ENCODE measurements at places on chromosomes 6 and 20.

GRCh38 chr6:74343804-74344203, 647.8 kb downstream of the CD109 start:
- peak; percentile 2 for DNase-seq

- no peak for DNase-seq
Observed at GRCh38 chr6:83708970-83709747, at the start of gene SNAP91. Gene SNAP91, minus strand, starts transcription at chr6:83709101. Its CDS starts 1,174 bp downstream, at chr6:83707927.

GRCh38 chr6:128519931-128520435, 416 bp downstream of the PTPRK start:
- DNase-seq = no peak

GRCh38 chr6:158892266-158892665, 73.1 kb upstream of the EZR start:
- DNase-seq = no peak

DNA sequence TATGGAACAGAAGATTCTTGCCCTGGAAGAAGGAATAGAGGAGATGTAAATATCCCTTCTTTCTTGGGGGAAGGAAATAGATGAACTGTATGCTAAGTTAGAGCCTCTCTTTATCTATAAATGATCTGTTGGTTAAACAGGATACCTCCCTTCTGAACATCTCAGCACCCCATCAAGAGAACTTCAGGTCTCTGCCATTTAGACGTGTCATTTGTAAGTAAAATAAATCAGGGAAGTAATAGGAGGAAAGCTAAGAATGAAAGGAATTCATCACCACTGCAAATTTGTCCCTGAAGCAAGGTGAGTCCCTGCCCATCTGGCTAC, 42.5 kb upstream of the TNFAIP3 start:
- no peak for DNase-seq

GRCh38 chr20:38804682-38805501, 605 bp upstream of the PPP1R16B start:
- no peak for DNase-seq

DNA sequence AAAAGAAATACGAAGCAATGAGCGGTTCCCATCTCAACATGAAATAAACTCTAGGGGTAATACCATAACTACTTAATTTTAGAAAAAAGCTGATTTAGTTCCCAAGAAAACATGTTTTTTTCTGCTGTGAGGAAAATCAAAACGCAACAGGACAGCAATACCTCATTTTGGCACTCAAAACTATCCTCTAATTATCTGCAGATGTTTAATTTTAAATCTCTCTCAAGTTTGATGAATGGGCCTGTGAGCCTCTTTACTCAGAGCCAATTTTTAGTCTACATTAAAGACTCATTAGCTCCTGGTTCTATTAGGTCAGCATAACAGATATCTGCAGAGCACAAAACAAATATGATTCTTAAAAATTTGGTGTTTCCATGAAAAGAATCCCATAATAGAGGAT, 28.1 kb downstream of the RNF24 start:
- DNase-seq = no peak

DNA sequence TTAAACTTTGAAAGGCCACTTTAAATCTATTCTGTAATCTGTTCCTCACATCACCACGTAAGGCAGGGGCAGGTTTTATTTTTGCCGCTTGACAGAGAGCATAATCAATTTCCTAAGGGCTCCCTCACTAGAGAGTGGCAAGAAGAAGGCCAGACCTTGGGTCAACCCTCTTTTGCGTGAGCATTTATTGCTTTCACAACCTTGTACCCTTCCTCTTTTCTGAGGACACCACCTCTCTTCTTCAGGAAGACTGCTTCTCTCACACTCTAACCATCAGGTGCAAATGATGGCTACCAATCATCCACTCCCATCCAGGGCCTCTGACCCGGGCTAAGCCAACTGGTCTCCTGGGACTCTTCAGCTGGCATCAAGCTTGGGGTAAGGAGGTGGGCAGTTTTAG, 25.2 kb upstream of the QKI start:
- DNase-seq = no peak

GRCh38 chr6:106739387-106739786, 110.0 kb downstream of the QRSL1 start:
- DNase-seq = peak; percentile 15

GRCh38 chr20:18728870-18729224, 84.7 kb upstream of the SCP2D1 start:
- no peak for DNase-seq

DNA sequence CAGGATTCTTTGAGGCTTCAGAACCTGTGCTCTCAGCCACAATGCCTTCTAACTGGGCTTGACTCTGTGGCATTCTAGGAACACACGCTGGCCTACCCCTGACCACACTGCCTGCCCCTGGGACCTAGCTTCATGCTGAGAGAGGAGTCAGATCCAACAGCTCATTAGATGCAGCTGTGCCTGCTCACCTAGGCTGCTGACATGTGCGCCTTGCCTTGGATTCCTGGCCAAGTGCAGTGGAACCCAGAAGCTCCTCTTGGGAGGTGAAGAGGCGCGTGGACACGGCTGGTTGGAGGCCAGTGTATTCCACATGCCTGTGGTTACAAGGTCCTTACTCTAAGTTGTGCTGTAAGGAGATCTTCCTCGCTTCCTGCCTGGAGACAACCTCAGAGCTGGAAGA, 24.7 kb upstream of the KCNK16 start:
- no peak for DNase-seq

GRCh38 chr6:163380216-163380615, 34.3 kb upstream of the QKI start:
- DNase-seq = no peak

GRCh38 chr6:107611094-107611810, 121.3 kb downstream of the SOBP start:
- no peak for DNase-seq

GRCh38 chr6:68634726-68635411, at the start of gene ADGRB3:
Gene ADGRB3, plus strand, starts transcription at chr6:68635282. Its CDS starts 3,394 bp downstream, at chr6:68638676.
- no peak for DNase-seq

GRCh38 chr20:64035066-64035932, 683 bp upstream of the C20orf204 start:
- DNase-seq = no peak

- DNase-seq = no peak
Observed at GRCh38 chr6:7273709-7274108, 39.3 kb downstream of the SSR1 start.

GRCh38 chr6:11072101-11072500, 21.5 kb upstream of the SMIM13 start:
- no peak for DNase-seq

GRCh38 chr20:57322476-57322875, 7.1 kb upstream of the SPO11 start:
- DNase-seq = no peak

DNA sequence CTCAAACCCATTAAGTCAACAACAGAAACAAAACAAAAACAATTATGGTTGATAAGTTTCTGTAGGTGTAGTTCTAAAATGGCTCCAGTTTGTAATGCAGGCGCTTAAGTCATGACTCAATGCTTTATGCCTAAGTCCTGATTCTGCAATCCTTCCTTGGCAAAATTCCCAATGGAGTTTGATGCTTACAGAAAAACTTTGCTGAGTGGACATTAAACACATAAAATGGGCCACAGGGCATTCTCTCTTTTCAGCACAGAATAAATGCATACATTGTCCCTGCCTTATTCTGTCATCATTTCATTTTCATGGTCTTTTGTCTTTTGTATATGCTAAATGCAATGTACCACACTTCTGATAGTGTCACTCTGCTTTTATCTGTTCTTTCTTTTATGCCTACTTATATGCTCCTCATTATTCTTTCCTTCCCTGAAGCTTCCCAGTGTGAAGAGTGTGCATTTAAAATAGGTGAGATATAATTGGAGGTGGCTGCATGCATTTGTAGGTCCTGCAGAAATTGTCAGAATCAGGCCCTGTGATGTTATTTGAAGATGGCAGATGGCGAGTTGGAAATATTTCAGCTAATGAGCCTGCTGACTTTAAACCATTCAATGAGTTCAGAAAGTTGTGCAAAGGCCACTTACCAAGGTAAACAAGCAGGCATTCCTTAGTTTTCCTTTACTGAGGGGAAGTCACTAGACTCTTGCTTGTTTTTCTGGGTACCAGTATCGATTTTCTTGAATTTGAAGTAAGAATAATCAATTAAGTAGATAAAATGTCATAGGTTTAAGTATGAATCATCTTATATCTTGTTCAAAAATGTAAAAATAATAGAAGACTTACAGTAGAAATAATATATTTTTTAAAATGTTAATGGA, 313.1 kb downstream of the TRDN start:
- DNase-seq = peak; percentile 23

- no peak for DNase-seq
Observed at GRCh38 chr6:157374889-157375443, 6.0 kb upstream of the ZDHHC14 start.

DNA sequence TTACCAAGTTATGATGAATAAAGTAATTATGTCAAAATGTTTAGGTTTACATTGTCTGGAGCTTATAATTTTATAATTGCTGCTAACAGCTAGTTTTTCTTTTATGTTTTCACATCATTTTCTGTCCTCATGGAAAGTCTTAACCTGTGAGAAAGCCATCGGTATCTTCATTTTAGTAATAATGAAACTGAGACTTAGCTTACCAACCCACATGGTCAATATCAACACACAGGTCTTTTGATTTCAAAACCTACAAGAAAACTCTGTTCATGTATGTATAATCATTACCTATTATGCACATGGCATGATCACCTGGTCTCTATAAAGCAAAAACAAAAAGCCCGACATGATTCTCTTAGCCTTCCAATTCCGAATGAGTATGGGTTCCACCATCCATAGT, 61.9 kb downstream of the KCNQ5 start:
- DNase-seq = no peak

DNA sequence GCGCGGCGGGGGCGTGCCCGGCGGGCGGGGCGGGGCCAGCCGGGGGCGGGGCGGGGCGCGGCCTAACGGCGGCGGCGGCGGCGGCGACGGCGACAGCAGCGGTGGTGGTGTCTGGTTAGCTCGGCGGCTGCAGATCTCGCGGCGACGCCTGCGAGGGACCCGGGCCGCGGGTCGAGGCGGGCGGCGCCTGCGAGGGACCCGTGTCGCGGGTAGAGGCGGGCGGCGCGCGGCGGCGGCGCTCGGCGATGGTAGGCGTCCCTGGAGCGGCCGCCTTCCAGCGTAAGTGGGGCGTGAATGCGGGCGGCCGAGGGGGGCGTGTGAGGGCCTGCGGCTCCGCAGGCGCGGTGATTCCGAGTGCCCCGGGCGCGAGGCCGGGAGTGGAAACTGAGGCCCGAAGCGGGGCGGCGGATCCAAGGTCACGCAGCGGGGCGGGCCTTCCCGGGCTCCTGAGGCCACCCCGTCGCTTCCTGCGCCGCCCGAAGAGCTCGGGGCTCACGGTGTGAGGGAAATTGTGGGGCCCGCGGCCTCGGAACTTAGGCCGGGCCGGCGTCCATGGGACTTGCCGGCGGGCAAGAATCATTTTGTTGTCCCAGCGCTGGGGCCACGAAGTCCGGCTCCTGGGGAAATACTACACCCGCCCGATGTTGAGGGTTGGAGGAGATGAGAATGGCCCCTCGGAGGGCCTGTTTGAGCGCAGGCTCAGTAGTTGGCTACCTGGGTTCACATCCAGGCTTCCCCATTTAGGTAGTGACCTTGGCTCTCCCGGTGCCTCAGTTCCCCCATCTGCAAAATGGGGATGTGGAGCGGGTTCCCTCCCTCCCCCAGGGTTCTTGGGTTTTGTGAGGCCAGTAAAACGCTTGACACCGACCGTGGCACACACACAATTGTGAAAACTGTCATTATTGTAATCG, at the start of gene CBFA2T2:
CBFA2T2 (plus strand) TSS at position 74 of the 911 bp plus-strand sequence; CDS start at position 246, 172 bp downstream.
- no peak for DNase-seq

GRCh38 chr6:109091314-109092024, 3.2 kb downstream of the SESN1 start:
- DNase-seq = no peak

DNA sequence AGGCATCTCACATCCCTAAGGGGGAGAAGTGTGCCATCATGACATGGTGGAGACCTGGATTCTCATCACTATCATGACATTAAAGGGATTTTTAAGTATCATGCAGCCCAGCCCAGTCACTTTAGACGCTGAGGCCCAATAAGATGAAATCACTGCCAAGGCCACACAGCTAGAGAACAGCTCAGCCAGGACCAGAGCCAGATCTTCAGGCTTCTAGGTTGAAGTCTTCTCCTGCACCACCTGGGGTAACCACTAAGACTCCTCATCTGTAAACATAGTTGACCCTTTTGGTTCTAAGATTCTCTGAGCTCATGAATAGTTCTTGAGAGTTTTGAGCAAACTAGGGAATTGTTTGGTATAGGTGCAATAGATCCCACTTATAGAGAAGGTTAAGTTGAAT, 125.1 kb downstream of the TCP11 start:
- DNase-seq = no peak

DNA sequence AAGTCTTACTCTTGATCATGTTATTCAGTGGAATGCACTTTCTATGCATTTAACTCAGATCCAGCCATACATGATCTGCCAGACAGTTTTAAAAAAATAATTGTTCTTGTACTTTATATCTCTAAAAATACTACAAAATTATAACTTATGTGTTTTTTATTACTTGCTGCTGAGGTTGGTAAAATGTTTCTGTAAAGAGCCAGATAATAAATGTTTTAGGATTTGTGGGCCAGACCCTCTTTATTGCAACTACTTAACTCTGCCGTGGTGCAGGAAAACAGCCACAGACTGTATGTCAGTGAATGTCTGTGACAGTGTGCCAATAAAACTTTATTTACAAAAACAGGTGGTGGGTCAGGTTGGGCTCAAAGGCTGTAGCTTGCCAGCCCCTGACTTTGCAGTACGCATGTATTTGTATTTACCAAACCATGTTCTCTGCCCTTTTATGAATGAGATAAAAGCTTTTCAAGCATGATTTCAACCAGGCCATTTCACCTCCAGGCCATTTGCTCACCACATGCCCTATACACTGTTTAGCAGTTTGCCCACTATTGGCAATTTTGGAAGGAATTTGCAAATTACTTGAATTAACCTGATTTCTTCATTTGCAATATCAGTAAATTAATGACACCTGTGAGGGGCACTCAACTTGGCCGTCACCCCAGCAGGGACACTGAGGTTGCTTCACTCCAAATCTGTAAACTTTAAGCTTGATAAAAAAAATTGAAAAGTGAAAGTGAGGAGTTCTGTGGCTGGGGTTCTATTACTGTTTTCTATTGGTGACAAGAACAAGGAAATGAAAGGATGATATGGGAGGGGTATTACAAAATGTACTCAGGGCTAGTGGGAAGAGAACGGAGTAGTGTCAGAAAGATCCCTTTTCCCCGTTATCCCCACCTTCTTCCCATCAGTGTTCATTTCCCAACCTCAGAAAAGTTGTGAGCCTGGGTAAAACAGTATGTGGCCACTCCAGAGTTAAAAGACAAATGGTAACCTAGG, 133.4 kb downstream of the CEBPB start:
- DNase-seq = no peak

DNA sequence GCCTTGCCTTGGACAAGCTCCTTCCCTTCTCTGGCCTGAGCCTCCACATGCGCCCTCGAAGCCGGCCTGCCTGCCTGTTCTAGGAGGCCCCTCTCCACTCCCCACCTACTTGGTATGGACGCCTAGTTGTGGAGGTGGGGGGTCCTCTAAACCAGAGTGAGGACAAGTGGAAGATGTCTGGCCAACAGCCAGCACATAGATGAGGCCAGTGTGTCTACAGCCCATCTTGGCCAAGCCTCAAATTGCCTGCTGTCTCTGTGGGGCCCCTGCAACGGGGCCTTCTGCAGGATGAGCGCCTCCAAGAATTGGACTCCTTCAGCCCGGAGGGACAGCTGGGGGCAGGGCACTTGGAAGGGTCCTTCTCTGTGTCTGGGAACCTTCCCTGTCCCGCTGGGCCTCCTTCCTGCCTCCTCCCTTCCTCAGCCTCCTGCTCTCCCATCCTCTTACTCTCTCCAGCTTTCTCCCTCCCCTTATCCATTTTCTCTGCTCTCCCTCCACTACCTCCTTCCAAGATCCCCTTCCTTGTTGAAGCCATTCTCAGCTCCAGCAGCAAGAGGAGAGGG, 1.6 kb downstream of the MDFI start:
- no peak for DNase-seq

Measured in RKO (cell line).